CD14-positive monocyte (primary cell): ENCODE measurements at places on chromosomes 2 and 18. TPM values are rescaled to one million over a fixed set of nuclear protein-coding genes. Genes with fewer than 3 reads are reported as not detected.

RBM45 gene
- polyA plus RNA-seq, result 2.2 and 6.6 TPM in 2 replicates

COL5A2 gene
- 0.03 and 0.13 TPM in 2 replicates for polyA plus RNA-seq

QPCT gene
- polyA plus RNA-seq, result 302 TPM

SERTAD2 gene
- polyA plus RNA-seq, result 8.8 TPM

VIT gene
- not detected in 2 replicates for polyA plus RNA-seq

LOXL3 gene
- 29.0 and 35.0 TPM in 2 replicates for polyA plus RNA-seq

MPP4 gene
- not detected for polyA plus RNA-seq
